ENCODE measurements at places on chromosomes 4 and X.

- DNase-seq: no peak
- H3K27me3 ChIP-seq: peaks cover 16% of the 10 kb centered on the region
- H3K27ac ChIP-seq: no peak overlapping the region
- peaks cover 9% of the 10 kb centered on the region for H3K4me1 ChIP-seq
- H3K4me3 ChIP-seq: no peak overlapping the region
Measured at GRCh38 chr4:3288571-3289094, 4.2 kb upstream of the RGS12 start.

GRCh38 chr4:68337004-68337403 lies 12.9 kb downstream of the YTHDC1 start:
- H3K4me3 ChIP-seq: peak overlapping the region; percentile 1
- H3K4me1 ChIP-seq: peaks cover 50% of the 10 kb centered on the region
- peaks cover 63% of the 10 kb centered on the region for H3K36me3 ChIP-seq
- H3K27ac ChIP-seq: peak overlapping the region; percentile 11
- H3K27me3 ChIP-seq: no peaks in the 10 kb centered on the region
- DNase-seq: no peak

DNA sequence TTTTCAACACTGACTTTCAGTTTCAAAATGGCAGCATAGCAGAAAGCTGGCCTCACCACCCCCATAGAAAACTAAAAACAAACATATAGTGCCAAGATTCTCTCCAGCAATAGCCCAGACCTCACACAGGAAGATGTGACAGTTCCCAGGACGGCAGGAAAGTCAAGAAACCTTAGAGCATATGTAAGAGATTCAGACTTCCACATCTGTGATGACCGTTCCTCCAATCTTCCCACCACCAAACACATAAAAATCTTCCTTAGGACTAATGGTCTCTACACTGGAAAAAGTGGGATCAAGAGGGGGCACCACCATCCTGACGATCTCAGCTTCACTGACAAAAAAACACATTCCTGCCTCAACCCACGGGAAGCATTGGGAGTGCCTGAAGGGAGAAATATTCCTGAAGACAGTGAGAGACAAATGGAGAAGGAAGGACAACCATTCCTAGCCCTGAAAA lies 134.1 kb upstream of the CPXCR1 start:
- no peaks in the 10 kb centered on the region for H3K36me3 ChIP-seq
- H3K4me1 ChIP-seq: no peaks in the 10 kb centered on the region
- H3K4me3 ChIP-seq: no peak overlapping the region
- no peaks in the 10 kb centered on the region for H3K27me3 ChIP-seq
- H3K27ac ChIP-seq: no peak overlapping the region
- no peak for DNase-seq

GRCh38 chrX:1802912-1803311 lies 188.1 kb downstream of the ASMT start:
- no peaks in the 10 kb centered on the region for H3K4me1 ChIP-seq
- no peak overlapping the region for H3K27ac ChIP-seq
- H3K27me3 ChIP-seq: no peaks in the 10 kb centered on the region
- no peak overlapping the region for H3K4me3 ChIP-seq
- no peaks in the 10 kb centered on the region for H3K36me3 ChIP-seq
- DNase-seq: no peak

DNA sequence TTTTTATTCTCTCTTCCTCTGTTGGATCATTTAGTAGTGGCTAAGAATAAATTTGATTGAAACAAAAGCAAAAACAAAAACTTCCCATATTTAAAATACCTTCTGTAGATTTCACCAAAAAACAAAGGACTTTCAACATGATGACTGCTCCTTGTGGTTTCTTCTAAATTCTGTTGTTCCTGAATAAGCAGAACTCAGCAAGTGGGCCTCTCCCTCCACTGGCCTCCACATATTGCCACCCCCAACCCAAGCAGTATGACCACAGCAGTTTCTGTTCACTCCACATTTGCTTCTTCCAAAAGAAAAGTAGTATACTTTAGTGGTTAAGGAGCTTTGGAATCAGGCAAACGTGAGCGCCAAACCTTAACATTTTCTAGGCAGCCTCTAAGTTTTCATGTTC lies 114.7 kb downstream of the COX18 start:
- no peaks in the 10 kb centered on the region for H3K36me3 ChIP-seq
- H3K27me3 ChIP-seq: peaks cover 30% of the 10 kb centered on the region
- no peak overlapping the region for H3K4me3 ChIP-seq
- H3K27ac ChIP-seq: no peak overlapping the region
- no peaks in the 10 kb centered on the region for H3K4me1 ChIP-seq
- no peak for DNase-seq

DNA sequence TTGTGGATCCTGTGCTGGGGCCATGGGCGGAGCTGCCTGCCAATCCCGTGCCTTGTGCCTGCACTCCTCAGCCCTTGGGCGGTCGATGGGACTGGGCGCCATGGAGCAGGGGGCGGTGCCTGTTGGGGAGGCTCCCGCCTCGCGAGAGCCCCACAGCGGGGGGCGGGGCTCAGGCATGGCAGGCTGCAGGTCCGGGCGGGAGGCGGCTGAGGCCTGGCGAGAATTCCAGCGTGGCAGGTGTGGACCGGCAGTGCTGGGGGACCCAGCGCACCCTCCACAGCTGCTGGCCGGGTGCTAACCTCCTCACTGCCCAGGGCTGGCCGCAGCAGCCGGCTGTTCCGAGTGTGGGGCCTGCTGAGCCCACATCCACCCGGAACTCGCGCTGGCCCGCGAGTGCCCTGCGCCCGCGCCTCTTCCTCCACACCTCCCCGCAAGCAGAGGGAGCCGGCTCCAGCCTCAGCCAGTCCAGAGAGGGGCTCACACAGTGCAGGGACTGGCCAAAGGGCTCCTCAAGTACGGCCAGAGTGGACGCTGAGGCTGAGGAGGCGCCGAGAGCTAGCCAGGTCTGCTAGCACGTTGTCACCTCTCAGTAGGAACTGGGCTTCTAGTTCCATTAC lies 85.9 kb downstream of the GBA3 start:
- no peaks in the 10 kb centered on the region for H3K27me3 ChIP-seq
- no peaks in the 10 kb centered on the region for H3K36me3 ChIP-seq
- no peak for DNase-seq
- no peak overlapping the region for H3K27ac ChIP-seq
- no peaks in the 10 kb centered on the region for H3K4me1 ChIP-seq
- no peak overlapping the region for H3K4me3 ChIP-seq

GRCh38 chrX:148867596-148867995 lies 367.2 kb downstream of the AFF2 start:
- H3K27ac ChIP-seq: no peak overlapping the region
- DNase-seq: no peak
- no peak overlapping the region for H3K4me3 ChIP-seq
- no peaks in the 10 kb centered on the region for H3K4me1 ChIP-seq
- no peaks in the 10 kb centered on the region for H3K36me3 ChIP-seq
- H3K27me3 ChIP-seq: no peaks in the 10 kb centered on the region

GRCh38 chr4:57499786-57500185 lies 389.6 kb upstream of the IGFBP7 start:
- H3K27me3 ChIP-seq: no peaks in the 10 kb centered on the region
- no peak for DNase-seq
- H3K27ac ChIP-seq: no peak overlapping the region
- no peaks in the 10 kb centered on the region for H3K36me3 ChIP-seq
- no peak overlapping the region for H3K4me3 ChIP-seq

DNA sequence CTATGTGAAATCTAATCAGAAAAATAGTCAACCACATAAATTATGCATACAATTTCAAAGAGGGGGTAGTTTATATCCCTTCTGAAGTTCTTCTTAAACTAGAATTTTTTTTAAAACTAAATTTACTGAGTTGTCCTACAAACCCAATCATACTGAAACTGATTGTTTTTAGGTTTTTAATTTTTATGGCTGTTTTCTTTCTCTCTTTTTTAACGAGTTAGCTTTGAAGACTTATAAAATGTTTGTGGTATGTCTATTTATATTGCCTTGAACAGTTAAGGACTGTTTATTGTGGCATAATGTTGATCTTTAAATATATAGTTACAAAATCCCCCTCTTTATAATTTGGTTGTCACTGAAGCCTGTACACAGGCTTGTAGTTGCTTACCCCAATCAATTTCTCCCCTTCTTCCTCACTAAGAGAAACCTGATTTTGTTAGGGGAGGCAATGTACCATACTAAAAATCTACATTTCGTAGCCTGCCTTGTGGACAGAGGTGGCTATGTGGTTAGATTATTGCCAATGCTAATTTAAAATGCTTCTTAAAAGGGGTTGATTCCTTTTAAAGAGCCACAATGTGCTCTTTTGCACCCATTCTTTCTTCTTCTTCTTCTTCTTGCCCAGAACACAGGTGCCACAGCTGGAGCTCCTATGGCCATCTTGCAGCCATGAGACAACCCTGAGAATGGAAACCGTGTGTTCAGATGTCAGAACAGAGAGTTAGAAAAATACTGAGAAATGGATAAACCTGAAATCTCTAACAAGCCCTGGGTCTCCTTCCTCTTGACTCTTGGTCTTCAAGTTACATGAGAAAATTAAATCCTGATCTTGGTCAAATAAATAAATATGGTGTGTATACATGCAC lies 102.7 kb upstream of the ZNF827 start:
- no peak for DNase-seq
- no peak overlapping the region for H3K27ac ChIP-seq
- no peak overlapping the region for H3K4me3 ChIP-seq
- peaks cover 34% of the 10 kb centered on the region for H3K27me3 ChIP-seq
- H3K36me3 ChIP-seq: no peaks in the 10 kb centered on the region

- H3K4me3 ChIP-seq: no peak overlapping the region
- no peak overlapping the region for H3K27ac ChIP-seq
- peaks cover 8% of the 10 kb centered on the region for H3K4me1 ChIP-seq
- peaks cover 4% of the 10 kb centered on the region for H3K36me3 ChIP-seq
Measured at GRCh38 chrX:40199704-40200103, 101.9 kb upstream of the BCOR start.

- H3K27ac ChIP-seq: no peak overlapping the region
- DNase-seq: no peak
- no peaks in the 10 kb centered on the region for H3K27me3 ChIP-seq
- peaks cover 4% of the 10 kb centered on the region for H3K4me1 ChIP-seq
- no peak overlapping the region for H3K4me3 ChIP-seq
- H3K36me3 ChIP-seq: no peaks in the 10 kb centered on the region
Measured at GRCh38 chrX:40445691-40446090, 135.1 kb upstream of the ATP6AP2 start.

Data from effector memory CD8-positive, alpha-beta T cell (primary cell).